ENCODE measurements at places on chromosomes 7 and 10.

DNA sequence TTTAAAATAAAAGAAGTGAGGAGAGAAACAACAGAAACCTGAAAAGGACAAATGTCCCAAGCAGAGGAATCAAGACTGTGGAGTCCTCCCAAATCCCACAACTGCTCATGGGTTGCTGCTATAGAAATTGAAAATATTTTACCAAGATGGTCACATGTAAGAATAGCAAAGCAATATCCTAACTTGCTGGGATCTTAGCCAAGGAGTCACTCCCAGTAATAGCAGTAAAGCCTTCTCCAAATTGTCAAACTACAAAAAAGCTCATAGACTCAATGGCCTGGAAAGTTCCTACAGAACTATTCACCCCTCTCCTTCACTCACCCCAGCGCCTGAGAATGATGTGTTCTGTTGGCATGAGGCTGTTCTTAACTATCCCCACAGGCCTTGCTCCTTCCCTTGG, 186.5 kb downstream of the ELMO1 start:
- no peak for DNase-seq

DNA sequence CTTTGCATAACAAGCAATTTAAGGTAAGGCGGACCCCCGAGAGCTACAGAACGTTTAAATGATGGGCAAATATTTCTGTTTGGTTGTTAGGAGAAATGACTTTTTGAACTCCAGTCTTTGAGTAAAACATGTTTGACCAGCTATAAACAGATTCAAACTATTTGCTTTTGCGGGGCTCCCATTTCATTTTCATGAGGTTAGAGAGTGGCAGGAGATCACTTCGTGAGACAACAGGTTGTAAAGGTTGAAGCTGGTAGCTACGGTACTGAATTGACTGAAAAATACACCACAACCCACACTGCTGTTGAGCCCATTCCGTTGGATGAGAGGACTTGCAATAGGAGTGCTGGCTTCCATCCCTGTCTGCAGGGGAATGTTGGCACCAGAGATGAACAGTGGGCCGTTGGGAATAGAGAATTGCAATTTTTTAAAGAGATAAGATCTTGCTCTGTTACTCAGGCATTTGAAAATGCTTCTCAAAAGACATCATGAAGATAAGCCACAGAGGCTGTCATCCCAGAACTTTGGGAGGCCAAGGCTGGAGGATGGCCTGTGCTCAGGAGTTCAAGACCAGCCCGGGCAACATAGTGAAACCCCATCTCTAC, 65.7 kb upstream of the CARD11 start:
- no peak for DNase-seq

DNA sequence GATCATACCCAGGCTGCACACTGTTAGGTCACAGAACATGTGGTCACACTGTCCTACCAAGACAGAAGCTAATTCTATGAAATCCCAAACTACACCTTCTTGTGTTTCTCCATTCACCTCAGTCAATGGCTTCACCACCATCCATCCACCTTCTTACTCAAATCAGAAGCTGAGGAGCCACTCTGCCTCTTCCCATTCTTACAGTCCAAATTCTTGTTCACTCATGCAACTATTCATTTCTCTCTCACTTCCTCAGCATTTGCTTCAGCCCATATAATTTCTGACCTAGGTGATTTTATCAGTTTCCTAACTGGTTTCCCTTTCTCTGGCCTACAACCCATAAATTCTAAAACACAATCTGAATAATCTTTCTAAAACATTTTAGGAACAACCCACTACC, 229.2 kb downstream of the LRRN3 start:
- DNase-seq: no peak

GRCh38 chr10:46220187-46220586, 66.6 kb upstream of the ANTXRL start:
- no peak for DNase-seq

DNA sequence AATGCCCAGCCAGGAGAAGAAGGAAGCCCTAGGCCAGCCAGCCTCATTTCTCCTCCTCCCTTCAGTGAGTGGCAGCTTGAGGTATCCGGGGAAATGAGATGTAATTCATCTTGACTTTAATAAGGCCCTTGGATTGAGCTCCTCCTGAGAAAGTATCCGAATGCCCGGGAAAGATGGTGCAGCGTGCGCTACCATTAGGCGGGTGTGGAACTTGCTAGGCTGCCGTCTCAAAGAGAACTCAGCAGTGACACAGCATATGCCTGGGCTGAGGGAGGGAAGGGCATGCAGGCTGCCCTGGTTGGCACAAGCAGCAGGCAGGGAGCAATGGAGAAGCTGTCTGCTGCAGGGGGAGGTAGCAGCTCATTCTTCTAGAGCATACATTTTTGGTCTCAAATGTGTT, 659.8 kb upstream of the FOXK1 start:
- DNase-seq: no peak

DNA sequence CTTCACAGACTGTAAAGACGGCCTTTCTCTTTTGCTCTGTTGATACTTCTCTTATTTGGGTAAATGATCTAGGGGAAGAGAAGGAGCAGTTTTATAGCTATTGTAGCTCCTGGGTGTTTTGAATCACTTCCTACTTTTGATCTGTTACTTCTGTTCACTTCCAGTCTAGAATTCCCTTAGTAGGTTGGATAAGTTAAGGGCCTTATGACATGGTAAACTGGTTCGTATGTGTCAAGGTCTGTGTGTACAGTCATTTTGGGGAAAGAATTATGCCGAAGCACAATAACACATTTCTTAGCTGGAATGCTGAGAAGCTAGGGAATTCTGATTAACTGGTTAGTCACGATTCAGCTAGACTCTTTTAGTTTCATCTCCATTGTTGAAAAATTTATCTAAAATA, 8.1 kb downstream of the DENND10 start:
- no peak for DNase-seq

Data from activated CD4-positive, alpha-beta T cell treated with anti-CD3 and anti-CD28 coated beads for 1 hour (primary cell).